ENCODE measurements at places on chromosomes 4 and X. TPM values are rescaled to one million over a fixed set of nuclear protein-coding genes. Genes with fewer than 3 reads are reported as not detected.

Gene FNIP2
- 43.5 TPM for total RNA-seq

Gene GSX2
- not detected for total RNA-seq

Gene COX7B2
- not detected for total RNA-seq

DNA sequence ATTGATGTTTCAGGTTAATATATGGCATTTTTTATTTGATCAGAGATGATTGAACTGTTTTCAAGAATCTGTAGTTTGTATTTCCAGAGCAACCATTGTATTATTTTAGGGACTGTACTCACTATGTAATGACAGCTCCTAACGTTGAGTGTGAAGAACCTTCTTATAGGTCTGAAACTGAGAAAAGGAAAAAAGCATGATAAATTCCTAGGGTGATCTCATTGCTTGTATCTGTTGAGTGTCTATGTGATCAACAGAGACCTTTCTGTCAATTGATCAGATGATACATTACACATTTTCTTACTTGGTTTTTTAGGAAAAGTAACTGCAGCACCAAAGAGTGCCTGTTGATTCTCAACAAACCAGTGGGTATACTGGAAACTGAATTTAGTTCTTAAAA is 40.2 kb downstream of the SEC24B start:
- no peak for DNase-seq

GRCh38 chr4:25113915-25114904 is 46.0 kb downstream of the SEPSECS start:
- peak; percentile 25 for DNase-seq

Data from fibroblast of villous mesenchyme (primary cell).